Activated naive CD8-positive, alpha-beta T cell treated with anti-CD3 and anti-CD28 coated beads, Interleukin-2, amount 50 U/mL, for 24 hours (primary cell): ENCODE measurements at places on chromosomes 3 and 15.

DNA sequence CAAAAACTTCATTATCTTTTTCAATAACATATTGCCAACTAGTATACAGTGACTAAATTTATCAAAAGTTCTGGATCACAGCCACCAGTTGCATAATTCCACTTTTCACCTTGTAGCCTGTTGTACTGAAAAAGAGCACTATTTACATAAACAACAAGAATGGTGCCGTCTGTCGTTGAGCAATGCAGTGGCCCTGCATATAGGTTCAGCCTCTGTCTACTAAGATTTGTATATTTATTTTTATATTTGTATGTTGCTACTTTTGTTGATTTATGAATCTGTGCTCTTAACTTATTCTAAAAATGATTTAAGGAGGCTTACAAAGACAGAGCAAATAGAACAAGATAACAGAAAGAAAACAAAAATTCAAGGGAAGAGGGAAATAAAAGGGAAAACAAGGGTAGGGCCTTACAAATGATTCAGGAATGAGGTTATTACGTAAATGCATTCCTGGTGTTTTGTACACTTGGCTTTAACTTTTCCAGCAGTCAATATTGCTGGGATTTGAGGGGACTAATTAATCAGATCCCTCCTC lies 257.6 kb upstream of the STT3B start:
- H3K27me3 ChIP-seq, result no peaks in the 10 kb centered on the region
- DNase-seq, result no peak
- peaks cover 10% of the 10 kb centered on the region for H3K4me1 ChIP-seq
- H3K27ac ChIP-seq, result no peak overlapping the region

GRCh38 chr3:74347563-74348268 lies 266.7 kb downstream of the CNTN3 start:
- H3K4me3 ChIP-seq, result no peak overlapping the region
- H3K27ac ChIP-seq, result no peak overlapping the region
- DNase-seq, result no peak
- no peaks in the 10 kb centered on the region for H3K27me3 ChIP-seq
- no peaks in the 10 kb centered on the region for H3K36me3 ChIP-seq

DNA sequence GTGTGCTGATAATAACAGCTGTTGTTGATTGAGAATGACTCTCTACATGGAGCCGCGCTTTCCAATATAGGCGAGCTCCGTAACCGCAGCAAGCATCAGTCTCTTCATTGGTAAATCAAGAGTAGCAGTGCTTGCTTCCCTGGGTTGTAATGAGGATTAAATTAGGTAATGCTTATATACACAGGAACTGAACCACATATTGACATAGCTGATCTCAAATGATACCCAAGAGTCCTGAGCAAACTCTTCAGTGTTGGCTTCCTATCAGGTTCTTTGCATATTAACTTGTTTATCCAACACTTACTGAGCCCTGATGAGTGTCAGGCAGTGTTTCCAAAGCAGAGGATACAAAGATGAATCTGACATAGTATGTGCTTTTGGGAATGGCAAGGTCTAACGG lies 46.4 kb upstream of the SLCO3A1 start:
- H3K36me3 ChIP-seq, result no peaks in the 10 kb centered on the region
- H3K4me3 ChIP-seq, result no peak overlapping the region
- H3K4me1 ChIP-seq, result peaks cover 4% of the 10 kb centered on the region

DNA sequence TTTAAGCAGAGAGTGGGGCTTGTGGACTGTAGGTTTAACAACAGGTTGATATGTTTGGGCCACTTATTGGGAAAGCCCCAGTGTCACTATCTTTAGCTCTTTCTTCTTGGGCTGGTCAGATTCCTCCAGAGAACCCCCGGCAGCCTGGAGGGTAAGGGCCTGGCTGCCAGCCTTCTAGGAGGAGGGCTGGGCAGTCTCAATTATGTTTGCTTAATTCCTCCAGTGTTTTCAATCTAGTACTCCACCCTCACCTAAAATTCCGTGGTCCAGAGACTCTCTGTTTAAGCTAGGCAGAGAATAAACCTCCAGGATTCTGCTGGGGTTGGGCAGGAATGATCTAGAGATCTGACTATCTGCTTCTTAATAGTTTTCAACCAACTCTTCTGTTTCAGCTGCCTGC lies 5.3 kb downstream of the ASB14 start:
- no peak overlapping the region for H3K4me3 ChIP-seq
- H3K27me3 ChIP-seq, result peaks cover 6% of the 10 kb centered on the region
- H3K27ac ChIP-seq, result no peak overlapping the region

DNA sequence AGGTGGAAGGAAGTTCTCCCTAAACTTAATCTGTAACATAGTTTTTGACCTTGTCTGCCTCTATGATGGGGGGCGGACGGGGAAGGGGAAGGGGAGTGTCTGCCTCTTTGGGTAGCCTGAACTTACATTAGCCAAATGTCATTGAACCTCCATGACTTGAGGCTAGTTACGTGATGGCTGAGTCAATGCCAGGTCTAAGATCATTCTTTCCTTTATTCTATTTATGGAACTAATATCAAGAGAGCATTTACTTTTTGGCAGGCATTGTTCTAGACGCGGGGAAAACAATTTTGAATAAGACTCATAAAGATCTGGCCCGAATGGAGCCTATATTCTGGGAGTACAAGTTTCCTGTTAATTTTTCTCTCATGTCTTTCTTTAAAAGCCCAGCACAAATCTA lies 340.7 kb upstream of the C2CD4B start:
- DNase-seq, result no peak
- H3K27ac ChIP-seq, result no peak overlapping the region
- H3K27me3 ChIP-seq, result peaks cover 3% of the 10 kb centered on the region
- no peaks in the 10 kb centered on the region for H3K4me1 ChIP-seq
- H3K4me3 ChIP-seq, result no peak overlapping the region
- no peaks in the 10 kb centered on the region for H3K36me3 ChIP-seq

DNA sequence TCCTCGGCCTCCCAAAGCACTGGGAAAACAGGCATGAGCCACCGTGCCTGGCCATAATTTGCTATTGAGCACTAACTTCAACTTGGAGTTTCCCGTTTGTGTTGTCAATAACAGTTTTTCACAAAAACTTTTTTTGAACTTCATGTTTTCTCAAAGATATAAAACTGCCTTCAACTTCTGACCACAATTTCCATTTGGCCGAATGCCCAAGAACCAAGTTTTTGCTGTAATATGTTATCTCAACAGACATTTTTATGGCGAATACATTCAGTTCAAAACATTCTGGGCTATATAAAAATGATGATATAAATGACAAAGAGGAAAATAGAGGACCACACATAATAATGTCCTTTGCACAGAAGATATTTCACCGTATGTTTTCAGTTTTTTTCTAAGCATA lies 56.4 kb downstream of the NEDD4 start:
- H3K27me3 ChIP-seq, result no peaks in the 10 kb centered on the region
- H3K27ac ChIP-seq, result no peak overlapping the region
- no peak overlapping the region for H3K4me3 ChIP-seq
- peaks cover 3% of the 10 kb centered on the region for H3K4me1 ChIP-seq
- peaks cover 18% of the 10 kb centered on the region for H3K36me3 ChIP-seq

- H3K36me3 ChIP-seq, result peaks cover 38% of the 10 kb centered on the region
- H3K27ac ChIP-seq, result peak overlapping the region; percentile 100
- H3K4me3 ChIP-seq, result peak overlapping the region; percentile 88
- H3K4me1 ChIP-seq, result peaks cover 80% of the 10 kb centered on the region
Measured at GRCh38 chr15:85689729-85690128, 105.0 kb downstream of the KLHL25 start.

DNA sequence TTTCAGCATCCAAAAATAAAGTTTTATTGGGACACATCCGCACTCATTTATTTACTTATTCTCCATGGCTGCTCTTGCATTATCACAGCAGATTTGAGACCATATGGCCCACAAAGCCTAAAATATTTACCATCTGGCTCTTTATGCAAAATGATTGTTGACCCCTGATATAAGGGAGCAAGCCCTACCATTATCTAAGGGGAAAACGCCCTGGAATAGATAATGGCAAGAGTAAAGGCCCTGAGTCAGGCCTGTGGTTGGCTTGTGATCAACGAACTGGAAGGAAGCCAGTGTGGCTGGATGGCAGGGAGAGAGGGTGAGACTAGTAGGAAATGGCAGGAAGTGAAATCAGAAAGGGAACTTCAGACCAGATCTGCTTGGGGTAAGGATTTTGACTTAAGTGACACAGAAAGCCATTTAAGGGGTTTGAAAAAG lies 24.6 kb upstream of the DMXL2 start:
- no peak overlapping the region for H3K4me3 ChIP-seq
- no peaks in the 10 kb centered on the region for H3K27me3 ChIP-seq
- no peaks in the 10 kb centered on the region for H3K36me3 ChIP-seq
- DNase-seq, result no peak
- no peak overlapping the region for H3K27ac ChIP-seq

GRCh38 chr3:177703788-177704187 lies 506.5 kb upstream of the TBL1XR1 start:
- no peaks in the 10 kb centered on the region for H3K36me3 ChIP-seq
- H3K27me3 ChIP-seq, result no peaks in the 10 kb centered on the region
- H3K4me3 ChIP-seq, result no peak overlapping the region
- no peak overlapping the region for H3K27ac ChIP-seq

- H3K27ac ChIP-seq, result no peak overlapping the region
- H3K4me3 ChIP-seq, result no peak overlapping the region
- no peaks in the 10 kb centered on the region for H3K4me1 ChIP-seq
- peaks cover 5% of the 10 kb centered on the region for H3K36me3 ChIP-seq
- DNase-seq, result no peak
Measured at GRCh38 chr3:48797626-48798025, 50.0 kb downstream of the PRKAR2A start.

GRCh38 chr3:176521531-176522175 lies 675.6 kb downstream of the TBL1XR1 start:
- no peak for DNase-seq
- H3K36me3 ChIP-seq, result no peaks in the 10 kb centered on the region
- H3K4me3 ChIP-seq, result no peak overlapping the region

DNA sequence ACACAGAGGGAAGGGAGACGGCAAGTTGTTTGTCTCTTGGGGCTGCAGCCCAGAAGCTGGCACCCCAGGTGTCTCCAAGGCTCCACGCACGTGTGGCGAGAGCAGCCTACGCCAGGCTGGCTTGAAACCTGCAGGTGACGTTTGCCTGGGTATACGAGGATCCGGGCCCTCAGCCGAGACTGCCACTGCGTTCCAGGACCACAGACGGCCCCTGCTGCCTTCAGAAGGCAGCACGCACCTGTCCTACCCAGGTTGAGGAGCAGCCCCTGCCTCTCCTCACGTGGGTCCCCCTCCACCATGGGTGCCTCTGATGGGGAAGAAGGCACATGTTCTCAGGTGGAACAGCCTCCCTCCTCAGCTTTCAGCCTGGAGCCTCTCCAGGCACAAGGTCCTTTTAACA lies 75.3 kb upstream of the PRR20G start:
- DNase-seq, result no peak
- H3K27ac ChIP-seq, result no peak overlapping the region
- no peaks in the 10 kb centered on the region for H3K36me3 ChIP-seq
- H3K4me1 ChIP-seq, result no peaks in the 10 kb centered on the region
- peaks cover 8% of the 10 kb centered on the region for H3K27me3 ChIP-seq

DNA sequence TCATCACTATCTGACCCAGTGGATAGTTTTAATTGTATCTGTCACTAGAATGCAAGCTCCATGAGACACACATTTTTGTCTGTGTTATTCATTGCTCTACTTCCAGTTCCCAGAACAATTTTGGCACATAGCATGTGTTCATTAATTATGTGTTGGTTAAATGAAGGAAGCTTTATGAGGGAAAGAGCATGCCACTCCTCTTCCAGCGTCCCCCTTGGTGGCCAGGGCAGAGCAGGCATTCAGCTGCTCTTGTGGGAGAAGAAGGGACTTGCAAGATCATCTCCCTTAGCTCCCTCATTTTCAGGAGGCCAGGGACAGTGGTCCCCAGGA lies 489 bp upstream of the GALNT15 start:
- no peaks in the 10 kb centered on the region for H3K36me3 ChIP-seq
- H3K4me3 ChIP-seq, result no peak overlapping the region
- H3K27me3 ChIP-seq, result peaks cover 15% of the 10 kb centered on the region
- no peak overlapping the region for H3K27ac ChIP-seq
- no peak for DNase-seq
- no peaks in the 10 kb centered on the region for H3K4me1 ChIP-seq

DNA sequence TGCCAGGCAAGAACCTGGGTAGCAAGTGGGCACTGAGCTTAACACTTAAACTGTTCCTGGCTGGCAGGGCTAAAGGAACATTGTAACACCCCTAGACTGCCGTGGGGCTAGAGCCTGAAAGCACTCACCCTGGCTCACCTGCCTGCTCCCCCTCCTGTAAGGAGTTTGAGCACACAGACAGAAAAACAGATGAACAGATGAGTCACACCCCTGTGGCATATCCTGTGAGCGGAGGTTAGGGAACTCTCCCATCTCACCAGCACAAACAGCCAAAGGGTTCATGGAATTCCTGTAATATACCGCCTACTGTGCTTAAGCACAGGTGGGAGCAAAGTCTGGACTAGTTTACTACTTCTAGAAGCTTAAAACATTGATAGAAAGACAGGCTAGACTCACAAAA lies 300.1 kb downstream of the ROBO1 start:
- no peaks in the 10 kb centered on the region for H3K4me1 ChIP-seq
- DNase-seq, result no peak
- H3K4me3 ChIP-seq, result no peak overlapping the region
- H3K27ac ChIP-seq, result no peak overlapping the region

- no peak overlapping the region for H3K27ac ChIP-seq
- H3K4me1 ChIP-seq, result peaks cover 2% of the 10 kb centered on the region
- no peak for DNase-seq
- H3K4me3 ChIP-seq, result no peak overlapping the region
- no peaks in the 10 kb centered on the region for H3K27me3 ChIP-seq
Measured at GRCh38 chr3:128274837-128275236, 121.6 kb downstream of the EEFSEC start.
